Keratinocyte (primary cell): ENCODE measurements at places on chromosomes 12 and 14. TPM values are rescaled to one million over a fixed set of nuclear protein-coding genes. Genes with fewer than 3 reads are reported as not detected.

DNA sequence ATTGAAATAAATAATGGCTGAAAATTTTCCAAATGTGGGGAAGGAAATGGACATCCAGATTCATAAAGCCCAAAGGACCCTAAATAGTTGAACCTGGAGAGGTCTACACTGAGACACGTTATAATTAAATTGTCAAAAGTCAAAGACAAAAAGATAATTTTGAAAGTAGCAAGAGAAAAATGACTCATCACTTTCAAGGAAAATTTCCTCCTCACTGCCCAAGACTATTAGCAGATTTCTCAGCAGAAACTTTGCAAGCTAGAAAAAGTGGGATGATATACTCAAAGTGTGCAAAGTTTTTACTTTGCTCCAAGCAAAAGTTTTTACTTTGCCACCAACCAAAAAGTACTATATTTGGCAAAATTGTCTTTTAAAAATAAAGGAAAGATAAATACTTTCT is 15.9 kb upstream of the KRT83 start:
- H3K27me3 ChIP-seq: no peaks in the 10 kb centered on the region
- no peaks in the 10 kb centered on the region for H3K36me3 ChIP-seq
- peaks cover 12% of the 10 kb centered on the region for H3K4me1 ChIP-seq
- H3K27ac ChIP-seq: no peak overlapping the region

- no peaks in the 10 kb centered on the region for H3K36me3 ChIP-seq
- peaks cover 23% of the 10 kb centered on the region for H3K4me1 ChIP-seq
- peak overlapping the region; percentile 81 for H3K27ac ChIP-seq
- no peak for DNase-seq
- H3K4me3 ChIP-seq: peak overlapping the region; percentile 41
Observed at GRCh38 chr12:24922090-24922489, 26.8 kb downstream of the BCAT1 start.

DNA sequence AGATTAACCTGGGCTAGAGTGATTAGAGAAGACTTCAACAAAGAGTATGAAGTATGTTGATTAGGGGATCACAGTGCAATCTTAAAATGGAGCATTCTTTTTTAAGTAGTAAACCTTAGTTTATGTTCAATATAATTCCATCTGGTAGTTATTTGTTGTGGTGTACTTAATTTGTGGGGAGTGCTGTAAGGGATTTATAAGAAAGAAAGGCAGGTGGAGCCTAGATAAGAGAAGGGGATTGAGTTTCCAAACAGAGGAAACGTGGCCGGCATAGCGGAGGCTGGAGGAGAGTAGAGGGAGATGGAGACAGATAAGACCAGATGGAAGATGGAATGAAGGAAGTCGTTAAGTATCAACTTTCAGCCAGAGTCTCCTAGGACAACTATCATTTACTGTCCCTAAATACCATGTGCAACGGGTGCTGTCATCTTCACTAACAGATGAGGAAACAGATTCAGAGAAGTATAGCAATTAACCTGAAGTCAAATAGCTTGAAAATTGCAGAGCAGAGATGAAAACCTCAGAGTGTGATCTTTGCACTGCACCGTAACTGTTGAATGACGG is 38.1 kb downstream of the GOLGA5 start:
- no peak for DNase-seq
- no peaks in the 10 kb centered on the region for H3K4me1 ChIP-seq
- no peaks in the 10 kb centered on the region for H3K27me3 ChIP-seq

DNA sequence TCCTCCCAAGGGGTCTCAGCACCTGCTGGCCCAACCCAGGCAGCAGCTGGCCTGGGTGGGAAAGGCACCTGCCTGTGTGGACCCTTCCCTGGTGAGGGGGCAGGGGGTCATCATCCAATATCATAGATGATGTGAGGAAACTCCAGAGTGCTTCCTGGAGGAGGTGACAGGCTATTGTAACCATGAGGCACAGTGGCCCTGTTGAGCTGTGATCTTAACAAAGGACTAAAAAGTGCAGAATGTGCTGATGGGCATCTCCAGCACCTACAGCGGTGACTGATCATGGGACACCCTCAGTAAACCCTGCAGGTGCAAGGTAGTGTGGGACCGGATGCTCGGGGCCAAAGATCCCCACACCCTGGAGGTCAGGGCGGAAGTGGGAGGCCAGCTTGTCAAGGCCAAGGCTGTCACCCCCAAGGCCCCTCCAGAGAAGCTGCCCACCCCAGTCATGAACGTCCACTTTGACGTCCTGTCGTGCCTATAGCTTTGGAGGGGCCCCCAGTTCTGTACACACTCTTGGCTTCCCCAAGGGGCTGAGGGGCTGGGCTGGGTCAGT is 7.5 kb downstream of the MMP17 start:
- H3K36me3 ChIP-seq: no peaks in the 10 kb centered on the region
- no peak for DNase-seq
- H3K4me1 ChIP-seq: peaks cover 7% of the 10 kb centered on the region
- H3K27me3 ChIP-seq: peaks cover 12% of the 10 kb centered on the region
- no peak overlapping the region for H3K27ac ChIP-seq

GRCh38 chr12:30450226-30450625 is 245.4 kb downstream of the IPO8 start:
- no peak for DNase-seq
- H3K4me3 ChIP-seq: no peak overlapping the region
- H3K4me1 ChIP-seq: no peaks in the 10 kb centered on the region

DNA sequence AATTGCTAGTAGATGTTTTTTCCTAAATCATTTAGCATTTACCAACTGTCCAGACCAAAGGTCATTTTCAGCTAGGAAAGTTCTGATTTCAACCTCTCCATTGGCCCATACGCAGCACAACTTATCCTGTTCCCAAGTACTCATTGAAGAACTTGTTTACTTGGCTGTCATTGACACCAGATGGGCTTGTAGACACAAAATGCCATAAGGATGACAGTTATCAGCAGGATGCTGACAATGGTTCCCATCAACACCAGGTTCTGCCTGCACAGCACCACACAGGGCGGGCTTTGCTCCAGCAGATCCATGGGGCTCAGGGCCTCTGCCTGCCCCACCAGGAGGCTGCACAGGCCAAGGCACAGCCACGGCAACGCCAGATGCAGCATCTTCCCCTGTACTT is 36.5 kb upstream of the TMPRSS12 start:
- H3K36me3 ChIP-seq: no peaks in the 10 kb centered on the region
- DNase-seq: no peak
- no peaks in the 10 kb centered on the region for H3K4me1 ChIP-seq
- H3K27ac ChIP-seq: no peak overlapping the region
- H3K27me3 ChIP-seq: no peaks in the 10 kb centered on the region

- peaks cover 10% of the 10 kb centered on the region for H3K4me1 ChIP-seq
- no peak overlapping the region for H3K4me3 ChIP-seq
- no peaks in the 10 kb centered on the region for H3K27me3 ChIP-seq
- no peak overlapping the region for H3K27ac ChIP-seq
- DNase-seq: no peak
- no peaks in the 10 kb centered on the region for H3K36me3 ChIP-seq
Observed at GRCh38 chr14:63770187-63770807, 42.4 kb upstream of the SGPP1 start.

GRCh38 chr12:51374361-51374760 is 16.8 kb downstream of the GALNT6 start:
- no peaks in the 10 kb centered on the region for H3K27me3 ChIP-seq
- H3K4me1 ChIP-seq: peaks cover 25% of the 10 kb centered on the region
- H3K27ac ChIP-seq: no peak overlapping the region
- DNase-seq: no peak
- peaks cover 22% of the 10 kb centered on the region for H3K36me3 ChIP-seq
- no peak overlapping the region for H3K4me3 ChIP-seq

GRCh38 chr14:68564826-68565759 is 227.8 kb downstream of the ZFP36L1 start:
- no peaks in the 10 kb centered on the region for H3K36me3 ChIP-seq
- H3K4me3 ChIP-seq: no peak overlapping the region
- DNase-seq: no peak
- H3K27me3 ChIP-seq: no peaks in the 10 kb centered on the region

DNA sequence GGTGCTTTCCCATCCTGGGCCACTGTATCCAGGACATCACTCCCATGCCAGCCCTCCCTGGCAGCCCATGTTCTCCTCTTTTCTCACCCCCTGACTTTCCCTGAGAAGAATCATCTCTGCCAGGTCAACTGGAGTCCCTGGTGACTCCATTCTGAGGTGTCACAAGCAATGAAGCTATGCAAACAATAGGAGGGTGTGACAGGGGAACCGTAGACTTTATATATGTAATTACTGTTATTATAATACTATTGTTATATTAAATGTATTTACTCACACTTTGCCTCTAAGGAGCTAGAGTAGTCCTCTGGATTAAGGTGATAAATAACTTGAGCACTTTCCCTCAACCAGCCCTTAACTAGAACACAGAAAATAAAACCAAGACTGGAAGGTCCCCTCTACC is 9.2 kb downstream of the ZNF219 start:
- no peak overlapping the region for H3K4me3 ChIP-seq
- no peak for DNase-seq
- H3K4me1 ChIP-seq: peaks cover 15% of the 10 kb centered on the region
- no peaks in the 10 kb centered on the region for H3K27me3 ChIP-seq
- H3K36me3 ChIP-seq: peaks cover 18% of the 10 kb centered on the region

- no peak overlapping the region for H3K4me3 ChIP-seq
- no peak for DNase-seq
- no peak overlapping the region for H3K27ac ChIP-seq
- H3K4me1 ChIP-seq: no peaks in the 10 kb centered on the region
Observed at GRCh38 chr12:81723361-81723760, 35.8 kb downstream of the PPFIA2 start.

DNA sequence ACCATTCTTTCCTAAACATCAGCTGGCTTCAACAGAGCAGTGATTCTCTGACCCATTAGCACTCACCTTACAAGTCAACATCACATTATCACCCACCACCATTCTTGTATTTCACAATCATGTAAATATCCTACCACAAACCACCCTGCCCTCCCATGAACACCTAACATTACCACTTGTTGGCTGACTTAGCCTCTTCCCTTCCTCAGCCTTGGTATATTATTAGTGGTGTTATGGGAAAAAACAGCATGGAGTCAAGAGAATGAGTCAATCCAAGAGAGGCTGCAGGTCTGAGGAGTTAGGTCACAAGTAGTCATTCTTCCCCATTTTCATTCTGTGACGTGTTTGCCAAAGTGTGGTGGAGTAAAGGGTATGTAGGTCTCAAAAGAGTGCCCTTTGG is 22.3 kb upstream of the MGP start:
- H3K4me3 ChIP-seq: no peak overlapping the region
- no peaks in the 10 kb centered on the region for H3K36me3 ChIP-seq
- no peak overlapping the region for H3K27ac ChIP-seq
- no peak for DNase-seq
- H3K27me3 ChIP-seq: no peaks in the 10 kb centered on the region

GRCh38 chr12:114769634-114770033 is 85.7 kb upstream of the TBX3 start:
- no peak for DNase-seq
- no peaks in the 10 kb centered on the region for H3K36me3 ChIP-seq
- no peak overlapping the region for H3K27ac ChIP-seq
- no peak overlapping the region for H3K4me3 ChIP-seq
- H3K4me1 ChIP-seq: no peaks in the 10 kb centered on the region

DNA sequence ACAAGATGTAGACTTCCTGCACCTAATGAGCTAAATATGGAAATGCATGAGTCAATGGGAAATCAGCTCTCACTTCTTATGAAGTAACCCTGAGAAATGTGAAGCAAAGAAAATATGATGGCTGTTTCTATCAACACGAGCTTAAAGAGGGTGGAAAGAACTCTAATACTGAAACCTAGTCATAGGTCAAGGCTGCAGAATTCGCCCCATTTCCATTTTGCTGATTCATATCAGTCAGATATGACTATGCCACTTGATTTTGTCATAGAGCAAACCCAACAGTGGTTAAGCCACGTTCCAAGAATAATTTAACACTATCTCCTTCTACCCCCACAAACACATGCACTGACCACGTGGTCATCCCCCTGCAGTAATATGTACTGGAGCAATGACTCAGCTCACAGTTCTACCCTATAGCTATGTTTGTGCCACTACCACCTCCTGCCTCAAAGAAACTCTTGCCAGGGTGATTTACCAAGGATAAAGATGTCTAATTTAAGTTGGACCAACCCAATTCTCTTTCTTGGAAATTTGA is 157.5 kb downstream of the TMTC3 start:
- peak overlapping the region; percentile 78 for H3K27ac ChIP-seq
- H3K36me3 ChIP-seq: no peaks in the 10 kb centered on the region
- no peak overlapping the region for H3K4me3 ChIP-seq
- peaks cover 26% of the 10 kb centered on the region for H3K4me1 ChIP-seq
- no peaks in the 10 kb centered on the region for H3K27me3 ChIP-seq

Gene GLT8D2
- polyA plus RNA-seq: 1.1 to 1.4 TPM (median 1.2 TPM) in 3 replicates

Gene OVCH1
- 0.04 to 0.08 TPM in 2 of 3 replicates, not detected in the other for polyA plus RNA-seq

Gene RAD9B
- 0.15 to 0.41 TPM (median 0.31 TPM) in 3 replicates for polyA plus RNA-seq

Gene SLC2A14
- 0.11 to 2.2 TPM (median 0.51 TPM) in 3 replicates for polyA plus RNA-seq

Gene PMEL
- 1.3 to 2.1 TPM (median 1.4 TPM) in 3 replicates for polyA plus RNA-seq

Gene DLGAP5
- polyA plus RNA-seq: 1.3 to 15.3 TPM (median 9.1 TPM) in 3 replicates

Gene LBHD2
- not detected in 3 replicates for polyA plus RNA-seq

Gene CCDC60
- 0.07 to 0.14 TPM (median 0.09 TPM) in 3 replicates for polyA plus RNA-seq
